ENCODE measurements at places on chromosomes 6 and 20. TPM values are rescaled to one million over a fixed set of nuclear protein-coding genes. Genes with fewer than 3 reads are reported as not detected.
A peak's percentile ranks its signal among the peaks of the same experiment; 100 is the strongest.

DNA sequence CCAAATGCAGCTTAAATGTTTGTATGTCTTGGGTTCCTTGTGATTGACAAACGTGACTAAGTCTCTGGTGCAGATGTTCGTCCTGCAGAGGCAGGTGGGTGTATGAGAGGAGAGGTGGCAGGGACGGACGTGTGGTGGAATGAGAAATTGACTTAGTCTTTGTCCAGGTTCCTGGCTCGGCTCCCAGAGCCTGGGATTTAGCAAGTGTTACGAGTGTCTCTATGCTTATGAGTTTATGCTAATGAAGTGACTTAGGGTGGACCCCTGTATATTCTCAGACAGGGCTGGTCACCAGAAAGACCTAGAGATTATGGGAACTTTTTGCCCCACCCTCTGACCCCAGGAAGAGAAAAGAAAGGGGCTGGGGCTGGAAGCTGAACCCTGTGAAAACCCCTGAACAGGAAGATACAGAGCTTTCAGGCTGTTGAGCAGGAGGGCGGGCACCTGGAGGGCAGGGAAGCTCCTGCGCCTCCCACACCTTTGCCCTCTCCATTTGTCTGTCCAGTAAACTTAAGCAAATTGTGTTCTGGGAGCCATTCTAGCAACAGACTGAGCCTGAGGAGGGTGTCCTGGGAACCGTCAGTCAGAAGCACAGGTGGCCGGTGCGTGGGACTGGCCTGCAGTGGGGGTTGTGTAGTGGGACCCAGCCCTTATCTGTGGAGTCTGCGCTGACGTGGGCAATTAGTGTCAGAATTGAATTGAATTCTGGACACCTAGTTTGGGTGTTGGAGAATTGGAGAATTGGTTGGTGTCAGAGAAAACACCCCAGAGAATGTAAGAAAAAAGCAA lies 362.1 kb downstream of the CDH4 start:
- DNase-seq: no peak
- H3K4me1 ChIP-seq: no peaks in the 10 kb centered on the region
- no peak overlapping the region for H3K27ac ChIP-seq
- H3K27me3 ChIP-seq: no peaks in the 10 kb centered on the region

GRCh38 chr6:169115632-169116031 lies 138.0 kb downstream of the THBS2 start:
- H3K4me1 ChIP-seq: no peaks in the 10 kb centered on the region
- no peaks in the 10 kb centered on the region for H3K36me3 ChIP-seq
- no peaks in the 10 kb centered on the region for H3K27me3 ChIP-seq
- no peak for DNase-seq
- no peak overlapping the region for H3K4me3 ChIP-seq

- no peaks in the 10 kb centered on the region for H3K36me3 ChIP-seq
- H3K4me3 ChIP-seq: no peak overlapping the region
- H3K27ac ChIP-seq: no peak overlapping the region
- no peak for DNase-seq
- H3K4me1 ChIP-seq: no peaks in the 10 kb centered on the region
Observed at GRCh38 chr20:52410182-52410647, 218.6 kb upstream of the ZFP64 start.

- DNase-seq: no peak
- H3K27ac ChIP-seq: no peak overlapping the region
- peaks cover 16% of the 10 kb centered on the region for H3K36me3 ChIP-seq
Observed at GRCh38 chr20:9397928-9398327, 116.5 kb upstream of the LAMP5 start.

GRCh38 chr6:137728386-137729349 lies 138.4 kb upstream of the TNFAIP3 start:
- DNase-seq: peak; percentile 67
- no peak overlapping the region for H3K4me3 ChIP-seq
- H3K36me3 ChIP-seq: no peaks in the 10 kb centered on the region
- no peaks in the 10 kb centered on the region for H3K27me3 ChIP-seq

- H3K36me3 ChIP-seq: no peaks in the 10 kb centered on the region
- no peak overlapping the region for H3K4me3 ChIP-seq
- no peak for DNase-seq
- H3K4me1 ChIP-seq: peaks cover 38% of the 10 kb centered on the region
Observed at GRCh38 chr6:118705544-118706491, 54.4 kb upstream of the CEP85L start.

DNA sequence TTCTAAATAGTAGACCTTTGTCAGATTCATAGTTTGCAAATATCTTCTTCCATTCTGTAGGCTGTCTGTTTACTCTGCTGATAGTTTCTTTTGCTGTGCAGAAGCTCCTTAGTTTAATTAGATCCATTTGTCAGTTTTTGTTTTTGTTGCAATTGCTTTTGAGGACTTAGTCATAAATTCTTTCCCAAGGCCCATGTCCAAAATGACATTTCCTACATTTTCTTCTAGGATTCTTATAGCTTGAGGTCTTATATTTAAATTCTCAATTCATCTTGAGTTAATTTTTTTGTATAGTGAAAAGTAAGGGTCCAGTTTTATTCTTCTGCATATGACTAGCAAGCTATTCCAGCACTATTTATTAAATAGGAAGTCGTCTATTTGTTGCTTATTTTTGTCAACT lies 287.0 kb downstream of the PACRG start:
- H3K36me3 ChIP-seq: no peaks in the 10 kb centered on the region
- H3K27me3 ChIP-seq: no peaks in the 10 kb centered on the region
- no peak for DNase-seq
- H3K27ac ChIP-seq: no peak overlapping the region
- no peaks in the 10 kb centered on the region for H3K4me1 ChIP-seq
- H3K4me3 ChIP-seq: no peak overlapping the region

GRCh38 chr6:27368202-27368601 lies 20.4 kb upstream of the ZNF391 start:
- no peaks in the 10 kb centered on the region for H3K27me3 ChIP-seq
- DNase-seq: no peak
- H3K4me1 ChIP-seq: no peaks in the 10 kb centered on the region

DNA sequence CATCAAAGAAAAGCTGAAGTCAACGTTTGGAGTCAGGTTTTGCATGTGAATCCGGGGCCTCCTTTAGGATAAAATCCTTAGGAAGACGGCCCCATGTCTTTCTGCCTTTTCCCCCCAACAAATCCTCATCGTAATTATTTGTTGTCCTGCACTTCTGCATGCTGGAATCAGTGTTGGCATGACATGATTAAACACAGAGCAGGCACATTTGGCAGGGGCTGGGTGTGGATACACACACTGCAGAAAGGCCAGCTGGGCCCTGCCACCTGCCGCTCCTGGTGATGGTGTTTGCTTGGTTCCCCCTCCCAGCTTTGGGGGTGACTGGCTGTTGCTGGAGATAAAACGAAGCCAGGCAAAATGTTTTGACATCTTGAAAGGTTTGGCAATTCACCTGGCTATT lies 46.3 kb upstream of the FOXA2 start:
- no peak for DNase-seq
- no peaks in the 10 kb centered on the region for H3K36me3 ChIP-seq
- H3K27ac ChIP-seq: no peak overlapping the region
- H3K4me3 ChIP-seq: no peak overlapping the region

DNA sequence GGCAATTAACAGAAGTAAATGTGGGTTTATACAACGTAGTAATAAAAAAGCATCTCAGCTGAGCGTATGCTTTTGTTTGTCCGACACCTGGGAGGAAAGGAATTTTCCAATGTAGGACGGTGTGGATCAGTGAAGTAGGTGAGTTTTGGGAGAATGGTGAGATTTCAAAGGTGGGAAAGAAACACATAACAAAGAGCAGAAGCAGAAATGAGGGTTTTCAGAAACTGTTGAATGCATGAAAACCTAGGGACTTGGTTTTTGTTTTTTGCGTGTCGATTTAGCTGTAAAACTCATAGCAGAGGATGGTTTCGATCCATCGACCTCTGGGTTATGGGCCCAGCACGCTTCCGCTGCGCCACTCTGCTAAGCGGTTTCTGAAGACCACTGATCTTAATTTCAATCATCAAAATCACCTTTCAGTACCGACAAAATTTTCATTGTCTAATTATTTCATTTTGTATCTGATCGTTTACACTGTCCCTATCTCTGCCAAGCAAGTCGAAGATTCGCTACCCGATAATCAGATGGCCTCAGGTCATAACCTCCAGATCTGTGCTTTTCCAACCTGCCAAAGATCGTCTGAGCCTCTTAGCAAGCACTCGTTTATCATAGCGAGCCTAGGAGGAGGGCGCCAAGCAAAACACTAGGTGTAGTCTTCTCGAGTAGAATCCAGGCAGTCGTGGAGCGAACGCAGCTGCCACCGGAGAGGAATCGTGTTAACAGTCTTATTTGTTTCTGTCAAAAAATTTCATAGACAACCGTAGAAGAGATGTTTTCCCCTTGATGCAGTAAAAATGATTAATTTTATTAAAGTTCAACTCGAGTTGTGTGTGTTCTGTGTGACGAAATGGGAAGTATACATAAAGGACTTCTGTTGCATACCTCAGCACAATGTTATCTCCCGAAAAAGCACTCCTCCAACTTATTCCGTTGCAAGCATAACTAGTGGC lies 20.9 kb upstream of the POM121L2 start:
- no peaks in the 10 kb centered on the region for H3K4me1 ChIP-seq
- no peak overlapping the region for H3K4me3 ChIP-seq
- DNase-seq: no peak

GRCh38 chr6:116447496-116448011 lies 13.6 kb upstream of the CALHM6 start:
- DNase-seq: no peak
- H3K27ac ChIP-seq: no peak overlapping the region
- no peaks in the 10 kb centered on the region for H3K27me3 ChIP-seq
- no peak overlapping the region for H3K4me3 ChIP-seq
- no peaks in the 10 kb centered on the region for H3K4me1 ChIP-seq
- H3K36me3 ChIP-seq: no peaks in the 10 kb centered on the region

- no peaks in the 10 kb centered on the region for H3K36me3 ChIP-seq
- DNase-seq: peak; percentile 80
- no peak overlapping the region for H3K4me3 ChIP-seq
- no peak overlapping the region for H3K27ac ChIP-seq
- no peaks in the 10 kb centered on the region for H3K4me1 ChIP-seq
Observed at GRCh38 chr6:7267466-7268091, 45.4 kb downstream of the SSR1 start.

GRCh38 chr20:3679749-3680700 lies 1.8 kb downstream of the ADAM33 start:
- no peaks in the 10 kb centered on the region for H3K36me3 ChIP-seq
- H3K4me3 ChIP-seq: peak overlapping the region; percentile 61
- peak; percentile 76 for DNase-seq
- peaks cover 3% of the 10 kb centered on the region for H3K27me3 ChIP-seq
- H3K4me1 ChIP-seq: no peaks in the 10 kb centered on the region
- peak overlapping the region; percentile 85 for H3K27ac ChIP-seq

- H3K36me3 ChIP-seq: no peaks in the 10 kb centered on the region
- peak overlapping the region; percentile 52 for H3K27ac ChIP-seq
- no peaks in the 10 kb centered on the region for H3K4me1 ChIP-seq
- no peaks in the 10 kb centered on the region for H3K27me3 ChIP-seq
- no peak for DNase-seq
Observed at GRCh38 chr6:22613695-22614094, 44.3 kb downstream of the HDGFL1 start.

DNA sequence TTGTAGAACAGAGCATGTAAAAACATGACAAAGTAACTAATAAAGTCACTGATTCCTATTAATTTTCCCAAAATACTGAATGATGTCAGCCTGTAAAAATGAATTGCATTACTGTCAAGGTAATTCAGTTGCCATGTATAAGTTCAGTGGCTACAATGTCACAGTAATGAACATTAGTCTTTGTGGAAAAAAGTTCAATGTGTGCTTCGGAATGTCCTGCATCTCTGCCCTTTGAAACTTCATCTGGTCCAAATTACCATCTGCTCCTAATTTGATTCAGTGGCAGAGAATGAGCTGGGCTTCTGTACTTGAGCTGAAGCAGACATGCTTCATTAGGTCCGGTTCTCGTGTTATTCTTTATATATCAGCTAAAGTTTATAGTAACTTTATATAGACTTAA lies 567.4 kb downstream of the COL12A1 start:
- no peak overlapping the region for H3K27ac ChIP-seq
- no peak for DNase-seq
- no peaks in the 10 kb centered on the region for H3K36me3 ChIP-seq

DNA sequence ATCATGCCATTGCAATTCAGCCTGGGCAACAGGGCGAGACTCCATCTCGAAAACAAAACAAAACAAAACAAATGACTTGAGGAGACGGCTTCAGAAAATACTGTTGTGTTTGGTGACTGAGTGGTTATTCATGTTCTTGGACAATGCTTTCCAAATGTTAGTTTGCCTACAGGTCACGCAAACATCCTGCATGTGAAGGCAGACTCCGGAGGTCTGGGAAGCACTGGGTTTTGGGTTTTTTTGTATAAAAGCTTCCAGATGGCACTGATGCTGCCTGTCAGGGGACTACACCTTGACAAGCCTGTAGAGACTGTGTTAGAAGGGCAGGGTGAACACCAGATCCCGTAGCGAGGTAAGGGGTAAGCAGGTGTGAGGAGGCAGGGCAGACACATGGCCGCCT lies 81.7 kb downstream of the THBS2 start:
- DNase-seq: no peak
- peak overlapping the region; percentile 72 for H3K27ac ChIP-seq
- no peak overlapping the region for H3K4me3 ChIP-seq
- H3K27me3 ChIP-seq: no peaks in the 10 kb centered on the region
- H3K4me1 ChIP-seq: peaks cover 16% of the 10 kb centered on the region

DNA sequence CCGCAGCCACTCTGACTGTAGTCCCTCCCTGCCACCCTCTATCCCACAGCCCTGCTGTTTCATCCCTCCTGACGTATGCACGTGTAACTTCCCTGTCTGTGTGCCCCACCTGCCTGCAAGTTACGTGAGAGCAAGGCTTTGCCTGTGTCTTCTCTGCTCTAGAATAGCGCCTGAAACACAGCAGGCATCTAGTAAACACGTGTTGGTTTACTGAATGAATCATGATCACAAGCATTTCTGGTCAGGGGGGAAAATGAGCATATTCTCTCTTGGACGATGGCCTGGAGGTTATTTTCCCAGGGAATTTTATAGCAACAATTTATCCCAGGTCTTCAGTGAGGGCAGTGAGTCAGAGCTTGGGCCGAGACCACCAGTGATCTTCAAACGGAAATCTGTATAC lies 38.3 kb downstream of the PSMG4 start:
- no peaks in the 10 kb centered on the region for H3K4me1 ChIP-seq
- no peaks in the 10 kb centered on the region for H3K36me3 ChIP-seq
- H3K27ac ChIP-seq: no peak overlapping the region
- no peak for DNase-seq

DNA sequence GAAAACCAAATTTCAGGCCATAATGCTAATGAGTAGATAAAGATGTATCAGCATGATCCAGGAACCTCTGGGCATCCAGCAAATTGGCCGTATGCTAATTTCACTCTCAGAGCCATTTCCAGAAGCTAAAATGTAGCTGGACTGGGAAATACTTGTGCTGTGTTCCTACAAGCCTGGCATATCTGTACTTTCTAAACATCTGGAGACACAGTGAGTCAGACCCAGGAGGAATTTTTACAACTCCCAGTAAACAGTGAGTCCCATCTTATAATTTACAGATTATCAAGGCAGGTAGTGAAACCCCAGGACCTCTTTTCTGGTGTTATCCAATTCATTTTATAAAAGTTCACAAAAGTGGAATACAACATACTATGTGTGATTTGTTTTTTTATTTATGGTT lies 683.0 kb upstream of the ADGRB3 start:
- no peak overlapping the region for H3K27ac ChIP-seq
- DNase-seq: no peak
- H3K4me1 ChIP-seq: no peaks in the 10 kb centered on the region
- no peaks in the 10 kb centered on the region for H3K36me3 ChIP-seq
- H3K27me3 ChIP-seq: no peaks in the 10 kb centered on the region

GRCh38 chr6:1190366-1190765 lies 121.5 kb upstream of the FOXQ1 start:
- no peak overlapping the region for H3K27ac ChIP-seq
- no peaks in the 10 kb centered on the region for H3K4me1 ChIP-seq
- H3K27me3 ChIP-seq: no peaks in the 10 kb centered on the region
- H3K36me3 ChIP-seq: no peaks in the 10 kb centered on the region

TCF15 gene
- total RNA-seq: 8.0 TPM

AKAP7 gene
- 10.2 TPM for total RNA-seq

FAM209B gene
- not detected for total RNA-seq

HNF4A gene
- not detected for total RNA-seq
